ENCODE measurements at places on chromosomes 6 and 20.

GRCh38 chr20:58389324-58389967 is 417 bp downstream of the VAPB start:
- DNase-seq, result peak; percentile 7

GRCh38 chr6:32627831-32628230 is 9.4 kb upstream of the HLA-DQA1 start:
- peak; percentile 24 for DNase-seq

DNA sequence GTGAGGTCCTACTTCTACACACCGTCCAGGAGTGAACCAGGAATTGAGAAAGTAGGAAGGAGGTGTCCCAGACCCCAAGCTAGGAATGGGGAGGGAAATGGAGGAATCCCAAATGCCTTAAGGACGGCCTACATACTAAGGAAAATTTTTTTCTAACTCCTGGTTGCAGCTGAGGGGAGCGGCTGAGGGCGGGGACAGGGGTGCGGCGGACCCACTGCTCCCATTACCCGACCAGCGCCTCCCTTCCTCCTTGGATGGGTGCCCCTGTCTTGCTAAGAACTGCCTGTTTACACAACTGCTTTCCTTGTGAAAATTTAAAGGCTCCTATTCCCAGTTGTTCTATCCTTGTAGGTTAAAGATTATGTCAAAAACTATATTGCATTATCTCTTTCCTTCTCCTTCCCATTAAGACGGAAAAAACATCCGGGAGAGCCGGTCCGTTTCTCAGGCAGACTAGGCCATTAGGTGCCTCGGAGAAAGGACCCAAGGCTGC is 699 bp upstream of the HSPA1B start:
- DNase-seq, result no peak

DNA sequence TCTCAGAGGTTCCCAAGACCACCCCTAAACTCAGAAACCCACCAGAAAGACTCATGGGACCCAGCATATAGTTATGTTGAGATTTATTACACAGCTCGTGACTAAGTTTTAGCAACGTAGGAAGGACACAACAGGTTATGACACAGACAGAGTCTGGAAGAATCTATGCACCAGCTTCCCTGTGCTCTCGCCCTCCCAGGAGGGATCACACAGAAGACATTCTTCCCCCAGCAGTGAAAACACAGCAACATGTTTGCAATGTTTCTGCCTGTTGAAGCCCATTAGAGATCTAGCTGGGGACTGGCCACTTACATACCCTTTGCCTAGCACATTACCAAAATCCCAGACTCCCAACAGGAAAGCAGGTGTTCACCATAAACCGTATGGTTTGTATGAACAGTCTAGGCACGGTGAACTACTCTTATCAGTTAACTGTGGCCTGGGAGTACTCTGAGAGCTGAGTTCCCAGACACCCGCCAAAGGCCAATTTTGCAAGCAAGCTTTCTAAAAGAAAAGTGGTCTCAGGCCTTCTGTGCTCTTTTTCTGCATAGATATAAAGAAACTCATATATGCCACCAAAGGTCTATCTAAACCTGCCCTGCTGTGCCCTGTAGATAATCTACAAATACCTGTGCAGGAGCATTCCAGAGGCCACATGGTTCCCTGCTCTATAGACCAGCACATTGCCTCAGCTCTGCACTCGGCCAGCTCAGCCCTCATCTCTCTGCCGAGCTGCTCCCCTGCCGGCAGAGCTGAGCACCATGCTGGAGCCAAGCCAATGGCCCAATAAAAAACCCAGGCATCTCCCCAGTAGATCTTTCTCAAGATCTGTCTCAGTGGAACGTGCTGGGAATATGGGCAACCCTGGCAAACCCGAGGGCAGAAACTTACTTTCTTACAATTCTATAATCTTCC is 69.6 kb upstream of the SMIM28 start:
- no peak for DNase-seq

- DNase-seq, result no peak
These were observed 32.0 kb upstream of the SYNDIG1 start for GRCh38 chr20:24437196-24438082.

DNA sequence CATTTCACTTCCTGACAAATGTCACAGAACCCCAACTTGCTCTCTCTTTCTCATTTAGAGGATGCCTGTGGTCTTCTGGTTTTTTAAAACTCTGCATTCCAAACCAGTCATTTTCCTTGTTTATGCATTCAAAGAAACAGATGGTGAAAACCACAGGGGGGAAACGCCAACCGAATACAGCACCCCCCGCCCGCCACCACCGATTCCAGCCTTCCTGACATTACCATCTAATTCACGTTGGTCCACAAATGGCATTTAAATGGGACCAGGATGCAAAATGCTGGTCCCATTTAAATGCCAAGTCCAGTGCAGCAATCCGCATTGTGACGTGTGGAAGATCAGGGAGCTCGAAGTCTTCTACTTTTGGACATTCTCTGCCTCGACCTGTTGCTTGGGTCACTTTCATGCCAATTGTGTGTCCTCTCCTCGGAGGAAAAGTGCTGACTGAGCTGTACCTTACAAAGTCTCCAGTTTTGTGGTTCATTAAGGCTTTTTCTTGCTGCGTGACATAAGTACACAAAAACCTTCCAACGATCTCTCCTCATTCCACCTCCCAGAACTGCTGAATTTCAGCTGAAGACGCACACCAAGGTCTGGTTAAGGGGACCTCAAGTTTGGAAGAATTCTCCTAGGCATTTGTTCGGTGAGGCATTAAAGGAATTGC is 35.8 kb downstream of the NEDD9 start:
- DNase-seq, result no peak

DNA sequence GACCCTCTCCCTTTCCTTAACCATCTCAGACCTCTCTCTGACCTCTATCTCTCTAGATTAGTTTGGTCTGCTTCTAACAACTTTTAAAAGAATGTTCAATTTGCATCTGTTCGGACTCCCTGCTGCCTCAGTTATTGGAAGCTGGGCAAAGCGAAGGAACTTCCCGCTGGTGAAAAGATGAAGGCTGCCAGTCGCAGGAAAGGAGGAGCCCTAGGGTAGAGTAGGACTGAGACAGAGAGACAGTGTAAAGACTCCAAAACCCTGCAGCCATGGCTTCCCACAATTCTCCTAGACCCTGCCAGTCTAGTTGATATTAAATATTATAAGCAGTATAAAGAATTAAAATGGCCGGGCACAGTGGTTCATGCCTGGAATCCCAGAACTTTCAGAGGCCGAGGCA is 581.8 kb downstream of the EPM2A start:
- DNase-seq, result no peak

DNA sequence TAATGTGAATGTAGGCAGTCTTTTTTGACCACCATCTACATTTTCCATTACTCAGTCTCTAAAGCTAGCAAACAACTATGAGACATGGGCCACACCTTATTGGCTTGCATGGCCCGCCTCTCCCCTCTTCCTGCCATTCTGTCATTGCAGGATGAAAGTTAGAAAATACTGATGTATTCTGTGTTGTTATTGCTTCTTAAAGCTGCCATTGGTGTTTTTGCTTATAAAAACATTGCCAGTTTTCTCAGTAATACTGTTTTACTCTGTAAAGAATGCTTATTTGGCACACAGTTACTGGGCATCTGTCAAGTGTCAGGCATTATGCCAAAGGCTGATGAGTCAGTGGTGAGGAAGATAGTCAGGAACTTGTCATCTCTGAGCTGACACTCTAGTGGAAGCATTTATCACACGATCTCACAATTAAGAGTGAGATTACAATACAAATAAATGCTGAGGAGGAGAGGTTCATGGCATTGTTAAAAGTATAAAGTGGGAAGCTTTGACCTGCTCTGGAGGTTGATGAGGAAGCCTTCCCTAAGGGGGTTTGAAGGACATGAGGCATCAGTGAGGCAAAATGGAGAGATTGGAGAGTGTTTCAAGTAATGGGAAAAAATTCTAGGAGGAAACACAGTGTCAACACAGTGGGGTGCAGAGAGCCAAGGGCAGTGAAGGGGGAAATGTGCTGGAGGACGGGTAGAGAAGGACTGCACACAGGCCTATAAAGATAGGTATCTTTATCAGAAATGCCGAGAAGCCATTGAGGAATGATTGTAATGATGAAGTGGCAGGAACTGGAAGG is 14.7 kb downstream of the KLHL32 start:
- no peak for DNase-seq

DNA sequence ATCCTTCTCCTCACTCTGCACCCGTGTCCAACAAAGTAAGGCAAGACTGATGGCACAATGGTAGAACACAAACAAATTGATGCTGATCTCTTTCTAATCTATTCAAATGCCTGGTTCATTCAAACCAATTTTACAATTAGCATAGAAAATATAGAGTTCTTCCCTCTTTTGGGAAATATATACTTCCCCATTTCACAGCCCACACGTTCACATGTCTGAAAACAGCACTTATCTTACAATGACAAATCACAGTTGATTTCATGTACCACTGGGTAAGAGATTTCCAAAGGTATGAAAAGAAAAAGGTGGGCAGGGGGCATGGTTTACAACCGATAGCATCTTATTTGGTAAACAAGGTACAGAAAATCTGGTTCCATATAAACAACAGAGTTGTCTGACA is 137.6 kb downstream of the RNGTT start:
- DNase-seq, result no peak

- no peak for DNase-seq
These were observed 26.9 kb upstream of the CBLN4 start for GRCh38 chr20:56032251-56032650.

GRCh38 chr6:107173779-107174178 is 58.5 kb upstream of the BEND3 start:
- DNase-seq, result no peak

GRCh38 chr6:161204866-161205557 is 68.8 kb downstream of the AGPAT4 start:
- no peak for DNase-seq

DNA sequence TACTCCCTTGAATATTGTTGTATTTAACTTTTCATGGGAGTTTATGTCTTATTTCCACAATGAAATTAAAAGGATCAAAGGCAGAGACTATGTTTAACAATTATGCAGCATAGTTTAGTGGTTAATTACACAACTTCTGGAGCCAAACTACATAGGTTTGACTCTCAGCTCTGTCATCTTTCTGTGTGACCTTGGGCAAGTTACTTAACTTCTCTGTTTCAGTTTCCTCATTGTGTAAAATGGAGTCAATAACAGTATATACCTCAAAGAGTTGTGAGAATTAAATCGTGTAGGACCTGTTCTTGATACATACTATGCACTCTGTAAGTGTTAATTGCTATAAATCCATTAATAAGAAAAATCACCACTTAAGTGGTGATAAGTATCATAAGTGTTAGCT is 48.3 kb downstream of the BTBD9 start:
- no peak for DNase-seq

DNA sequence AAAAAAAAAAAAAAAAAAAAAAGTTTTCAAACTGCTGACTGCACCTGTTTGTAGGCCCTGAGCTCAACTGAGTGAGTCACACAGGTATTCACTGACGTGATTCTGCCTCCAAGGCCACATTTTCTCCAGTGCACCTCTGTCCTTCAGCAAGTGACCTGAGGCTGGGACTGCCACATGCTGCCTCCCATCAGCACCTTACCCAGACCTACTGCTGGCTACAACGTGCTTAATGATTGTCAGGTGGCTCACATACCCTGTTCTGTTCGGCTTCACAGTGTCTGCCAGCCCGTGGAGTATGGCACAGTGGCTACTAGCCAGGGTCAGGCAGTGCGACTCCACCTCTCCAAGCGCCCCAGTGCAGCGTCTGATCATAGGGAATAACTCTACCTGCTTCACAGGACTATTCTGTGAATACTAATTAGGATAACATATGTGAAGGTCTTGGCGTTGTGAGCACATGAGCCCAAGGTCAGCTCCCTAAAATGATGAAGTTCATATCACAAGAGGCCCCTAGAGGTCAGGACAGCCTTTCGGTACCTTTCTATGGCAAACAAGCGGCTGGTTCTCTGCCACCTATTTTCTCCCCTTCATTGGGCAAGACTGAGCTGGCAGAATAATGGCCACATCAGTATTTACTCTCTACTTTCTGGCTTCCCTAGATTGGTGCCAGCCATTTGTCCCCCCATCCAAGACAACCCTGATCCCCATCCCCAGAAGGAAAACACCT is 28.1 kb downstream of the RIPOR3 start:
- no peak for DNase-seq

DNA sequence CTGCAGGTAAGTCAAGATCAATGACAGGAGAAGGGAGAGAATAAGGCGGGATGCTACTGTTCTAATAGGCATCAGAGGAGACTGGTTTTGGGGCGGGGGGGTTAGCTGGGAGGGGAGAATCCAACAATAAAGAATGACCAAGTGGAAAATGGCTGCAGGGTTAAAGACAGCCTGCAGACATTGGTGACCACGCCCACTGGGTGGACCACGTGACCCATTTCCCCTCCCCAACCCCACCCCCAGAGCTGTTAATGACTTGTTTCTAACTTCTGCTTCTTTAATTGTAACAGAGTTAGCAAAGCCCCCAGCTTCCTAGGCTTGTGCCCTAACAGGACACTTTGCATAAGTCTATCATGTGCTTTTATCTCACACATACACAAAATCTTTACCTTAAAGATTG is 344.5 kb downstream of the KIF16B start:
- DNase-seq, result no peak

GRCh38 chr6:154868143-154868594 is 126.9 kb upstream of the TIAM2 start:
- DNase-seq, result peak; percentile 7

DNA sequence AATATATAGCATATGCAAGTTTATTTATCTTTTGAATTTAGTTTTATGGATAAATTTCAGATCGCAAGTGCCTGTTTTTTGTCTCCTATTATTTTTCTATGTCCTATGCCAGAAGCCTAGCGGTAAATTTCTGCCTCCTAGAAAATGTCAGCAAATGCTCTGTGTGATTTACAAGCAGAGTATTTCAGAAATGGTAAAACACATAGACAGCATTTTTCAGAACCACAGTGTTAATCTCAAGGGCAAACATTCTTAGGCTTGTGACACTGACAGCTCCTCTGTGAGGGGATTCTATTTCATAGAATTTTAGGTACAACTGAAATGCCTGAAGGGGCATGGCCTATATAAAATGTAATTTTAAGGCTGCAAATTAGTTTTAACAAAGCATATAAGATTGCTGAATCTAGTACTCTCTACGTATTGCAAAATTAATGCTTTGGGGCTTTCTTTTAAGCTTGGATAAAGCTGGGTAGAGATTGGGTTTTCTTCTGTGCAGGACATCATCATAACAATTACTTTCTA is 89.9 kb upstream of the PTCHD4 start:
- DNase-seq, result no peak

DNA sequence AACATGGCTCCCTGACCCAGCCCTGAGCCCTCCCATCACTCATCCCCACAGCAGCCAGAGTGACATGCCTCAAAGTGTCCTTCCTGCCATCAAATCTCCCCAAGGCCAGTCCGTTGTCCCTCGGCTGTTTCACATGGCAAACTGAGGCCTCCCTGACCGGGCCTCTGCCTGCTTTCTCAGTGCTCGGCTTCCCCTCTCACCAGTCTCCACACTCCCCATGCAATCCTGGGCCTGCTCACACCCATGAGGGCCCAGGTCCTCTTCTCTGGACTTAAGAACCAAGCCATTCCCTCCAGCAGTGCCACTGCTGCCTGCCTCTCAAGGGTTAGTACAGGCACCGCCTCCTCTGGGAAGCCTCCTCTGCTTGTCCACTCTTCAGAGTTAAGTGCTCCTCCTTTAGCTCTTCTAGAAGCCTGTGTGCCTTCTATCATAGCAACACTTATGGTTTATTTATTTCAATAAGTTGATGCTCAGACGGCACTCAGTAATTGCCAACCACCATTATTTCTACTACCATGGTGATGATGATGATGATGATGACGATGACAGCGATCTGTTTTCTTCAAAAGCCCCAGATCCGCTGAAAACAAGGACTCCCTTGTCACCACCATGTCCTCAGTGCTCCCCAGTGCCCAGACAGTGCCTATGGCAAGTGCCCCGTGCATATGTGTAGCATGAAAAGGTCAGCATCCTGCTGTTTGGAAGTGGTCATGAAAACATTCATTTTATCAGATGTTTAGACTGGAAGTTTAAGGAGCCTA is 449.0 kb downstream of the CDH26 start:
- no peak for DNase-seq

Measured in CD4-positive, alpha-beta T cell treated with Interleukin-15 for 4 hours (primary cell).